SJSA1 (cell line): ENCODE measurements at places on chromosomes 16 and 17. TPM values are rescaled to one million over a fixed set of nuclear protein-coding genes. Genes with fewer than 3 reads are reported as not detected.

The IGFBP4 gene
- total RNA-seq = 19.2 and 22.5 TPM in 2 replicates

The PRKAR1A gene
- total RNA-seq = 433 and 529 TPM in 2 replicates

The ACE gene
- 0.13 TPM in 1 of 2 replicates, not detected in the other for total RNA-seq

The KRT40 gene
- not detected in 2 replicates for total RNA-seq

The ATP1B2 gene
- not detected in 2 replicates for total RNA-seq

The SHCBP1 gene
- total RNA-seq = 71.9 and 85.8 TPM in 2 replicates

The C17orf67 gene
- 1.6 TPM in 1 of 2 replicates, not detected in the other for total RNA-seq

The KCNH4 gene
- total RNA-seq = not detected in 2 replicates

The PRRT2 gene
- total RNA-seq = 0.11 TPM in 1 of 2 replicates, not detected in the other

The CACNA1G gene
- total RNA-seq = 0.13 TPM in 1 of 2 replicates, not detected in the other

The TMEM88 gene
- not detected in 2 replicates for total RNA-seq

DNA sequence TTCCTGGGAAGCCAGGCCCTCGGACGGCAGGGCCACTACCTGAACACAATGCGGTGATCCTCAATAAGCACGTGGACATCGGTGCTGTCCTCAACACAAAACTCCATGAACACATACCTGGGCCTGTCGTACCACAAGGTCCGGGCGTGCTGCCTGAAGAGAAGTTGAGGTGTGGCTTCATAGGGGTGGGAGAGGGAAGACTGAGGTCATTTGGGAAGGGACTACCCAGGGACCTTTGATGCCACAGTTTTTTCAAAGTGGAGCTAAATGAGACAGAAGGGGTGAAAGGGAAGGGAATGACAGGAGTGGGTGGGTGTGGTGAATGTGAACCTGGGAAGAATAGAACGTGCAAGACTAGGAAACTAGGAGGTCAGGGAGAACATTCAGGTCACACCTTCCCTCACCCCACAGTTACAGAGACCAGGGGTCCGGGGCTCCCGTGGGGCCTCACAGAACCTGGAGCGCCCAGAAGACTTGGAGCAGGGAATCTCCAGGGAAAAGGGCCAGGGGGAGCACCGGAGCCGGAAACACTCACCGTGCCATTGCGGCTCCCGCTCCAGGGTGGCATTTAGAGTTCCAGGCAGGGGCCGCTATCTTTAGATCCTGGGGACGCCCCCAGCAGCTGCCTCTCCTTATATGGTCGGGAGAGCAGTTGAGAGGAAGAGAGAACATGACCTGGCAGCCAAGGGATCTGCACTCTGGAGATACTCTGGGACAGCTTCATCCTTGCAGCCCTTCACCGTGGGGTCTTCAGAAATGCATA lies at the start of gene PTGES3L:
PTGES3L (minus strand) TSS at position 570 of the 763 bp plus-strand sequence; CDS start at position 543, 27 bp downstream.
- peaks cover 15% of the 10 kb centered on the region for H3K36me3 ChIP-seq
- peaks cover 25% of the 10 kb centered on the region for H3K4me1 ChIP-seq
- no peak for DNase-seq
- H3K4me3 ChIP-seq = peak within 1 kb of the TSS; percentile 96
- no peaks in the 10 kb centered on the region for H3K27me3 ChIP-seq
- peak within 1 kb of the TSS; percentile 55 for H3K27ac ChIP-seq

- no peak for DNase-seq
- no peak overlapping the region for H3K4me3 ChIP-seq
- H3K4me1 ChIP-seq = no peaks in the 10 kb centered on the region
These were observed 19.1 kb downstream of the CAPNS2 start for GRCh38 chr16:55585631-55586030.

GRCh38 chr17:59105852-59106462 lies 723 bp downstream of the TRIM37 start:
- peaks cover 44% of the 10 kb centered on the region for H3K36me3 ChIP-seq
- peak overlapping the region; percentile 78 for H3K4me3 ChIP-seq
- H3K4me1 ChIP-seq = peaks cover 6% of the 10 kb centered on the region
- H3K27ac ChIP-seq = peak overlapping the region; percentile 73
- DNase-seq = peak; percentile 72

GRCh38 chr17:55584055-55584685 lies 72.9 kb upstream of the SMIM36 start:
- H3K4me1 ChIP-seq = peaks cover 28% of the 10 kb centered on the region
- H3K27me3 ChIP-seq = no peaks in the 10 kb centered on the region
- DNase-seq = no peak
- no peak overlapping the region for H3K27ac ChIP-seq

- DNase-seq = no peak
- H3K27me3 ChIP-seq = peaks cover 21% of the 10 kb centered on the region
- peaks cover 12% of the 10 kb centered on the region for H3K4me1 ChIP-seq
- no peaks in the 10 kb centered on the region for H3K36me3 ChIP-seq
These were observed 89.2 kb upstream of the CDC42EP4 start for GRCh38 chr17:73400915-73401545.

- no peak overlapping the region for H3K4me3 ChIP-seq
- no peak for DNase-seq
- no peaks in the 10 kb centered on the region for H3K36me3 ChIP-seq
- H3K27ac ChIP-seq = no peak overlapping the region
- peaks cover 9% of the 10 kb centered on the region; the same call in 1 of the 2 replicates for H3K4me1 ChIP-seq
These were observed 3.3 kb downstream of the PGAP3 start for GRCh38 chr17:39684369-39685192.

GRCh38 chr17:50638966-50639713 lies 4.5 kb downstream of the ABCC3 start:
- no peaks in the 10 kb centered on the region for H3K36me3 ChIP-seq
- DNase-seq = peak; percentile 100
- H3K27me3 ChIP-seq = no peaks in the 10 kb centered on the region
- H3K4me1 ChIP-seq = peaks cover 77% of the 10 kb centered on the region
- H3K27ac ChIP-seq = peak overlapping the region; percentile 86

DNA sequence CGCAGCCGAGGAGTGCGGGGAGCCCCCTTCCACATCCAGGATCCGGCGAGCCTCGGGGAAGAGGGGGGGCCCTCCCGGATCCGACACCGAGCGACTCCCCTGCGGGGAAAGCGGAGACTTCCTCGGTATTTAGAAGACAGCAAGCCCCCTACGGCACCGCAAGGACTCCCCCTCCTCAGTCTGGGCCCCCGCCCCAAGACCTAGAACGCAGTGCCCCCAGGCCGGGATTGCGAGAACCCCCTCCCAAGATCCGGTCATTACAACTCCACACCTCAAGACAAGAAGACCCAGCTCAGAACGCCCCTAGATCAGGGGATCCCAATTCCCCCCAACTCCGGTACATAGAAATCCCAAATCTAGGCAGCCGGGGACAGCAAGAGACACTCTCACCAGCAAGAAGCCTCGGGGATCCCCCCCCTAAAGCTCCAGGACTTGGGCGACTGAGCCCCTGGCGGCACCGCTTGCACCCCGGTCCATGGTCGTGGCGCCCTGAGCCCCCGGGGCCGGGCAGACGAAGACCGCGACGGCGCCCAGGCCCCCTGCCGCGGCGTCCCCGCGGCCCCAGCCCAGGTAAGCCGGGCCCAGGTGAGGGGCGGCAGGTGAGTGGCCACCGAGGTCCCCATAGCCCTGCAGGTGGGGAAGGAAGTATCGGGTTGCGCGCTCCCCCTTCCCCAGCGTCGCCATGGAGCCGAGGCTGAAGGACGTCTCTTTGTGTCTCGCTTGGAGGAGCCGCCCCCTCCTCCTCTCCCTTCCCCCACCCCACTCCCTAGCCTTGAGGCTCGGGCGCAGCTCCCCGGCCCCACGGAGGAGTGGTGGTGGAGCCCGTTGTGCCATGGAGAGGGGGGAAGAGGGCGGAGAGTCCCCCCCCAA lies 641 bp downstream of the SBK1 start:
- DNase-seq = no peak
- H3K36me3 ChIP-seq = no peaks in the 10 kb centered on the region
- peak overlapping the region; percentile 29 for H3K4me3 ChIP-seq
- H3K27ac ChIP-seq = no peak overlapping the region
- peaks cover 11% of the 10 kb centered on the region for H3K4me1 ChIP-seq

GRCh38 chr16:14199624-14200023 lies 128.5 kb downstream of the MRTFB start:
- H3K36me3 ChIP-seq = 0 out of 2 replicates have a peak, but pooled peaks cover 2% of the 10 kb centered on the region
- H3K27ac ChIP-seq = no peak overlapping the region
- no peak overlapping the region for H3K4me3 ChIP-seq
- peak; percentile 30 for DNase-seq
